ENCODE measurements at places on chromosomes 6 and 20. TPM values are rescaled to one million over a fixed set of nuclear protein-coding genes. Genes with fewer than 3 reads are reported as not detected.

GRCh38 chr6:162267641-162268040 lies 459.9 kb downstream of the PRKN start:
- no peak for DNase-seq

DNA sequence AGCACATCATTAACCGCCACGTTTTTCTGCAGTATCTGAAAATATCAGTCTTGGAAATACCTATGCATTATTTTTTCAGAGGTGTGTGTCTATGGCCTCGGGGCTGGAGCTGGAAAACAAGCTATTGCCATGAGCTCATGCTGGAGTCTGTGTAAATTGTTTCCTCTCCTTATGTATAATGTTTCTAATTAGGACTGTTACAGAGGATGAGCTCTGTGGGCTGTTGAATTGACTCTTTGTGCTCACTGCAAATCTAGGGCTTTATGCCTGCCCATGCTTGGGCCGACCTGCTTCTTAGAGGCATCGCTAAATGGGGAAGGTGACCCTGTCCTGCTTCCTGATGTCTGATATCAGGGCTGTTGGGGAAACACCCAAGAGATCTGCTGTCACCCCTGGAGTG lies 80.8 kb upstream of the SLC22A16 start:
- no peak for DNase-seq

- DNase-seq = no peak
Observed at GRCh38 chr6:63322981-63323380, 3.2 kb upstream of the LGSN start.

DNA sequence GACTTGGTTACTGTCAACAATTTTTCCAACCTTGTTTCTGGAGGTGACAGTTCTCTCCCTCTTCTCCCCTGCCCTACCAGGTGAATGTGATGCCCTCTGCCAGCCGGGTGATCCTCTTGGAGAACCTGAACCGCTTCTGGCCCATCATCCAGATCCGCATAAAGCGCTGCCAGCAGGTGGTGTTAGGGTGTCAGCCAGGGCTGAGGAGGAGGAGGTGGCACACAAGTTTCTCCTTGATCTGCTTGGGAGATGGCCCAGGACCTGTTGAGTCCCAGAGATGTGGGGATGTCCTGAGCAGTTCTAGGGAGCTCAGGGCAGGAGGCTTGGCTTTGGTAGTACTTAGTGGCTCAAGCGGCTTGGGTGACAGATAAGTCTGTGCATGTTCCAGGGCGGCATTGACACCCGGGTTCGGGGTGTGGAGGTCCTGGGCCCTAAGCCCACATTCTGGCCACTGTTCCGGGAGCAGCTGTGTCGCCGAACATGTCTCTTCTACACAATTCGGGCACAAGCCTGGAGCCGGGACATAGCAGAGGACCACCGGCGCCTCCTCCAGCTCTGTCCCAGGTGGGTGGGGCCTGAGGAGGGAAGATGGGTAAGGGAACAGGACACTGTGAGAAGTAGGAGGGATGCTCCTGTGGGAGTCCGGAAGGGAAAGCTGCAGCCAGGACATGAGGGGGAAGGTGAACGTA lies 21.2 kb downstream of the CUL9 start:
- DNase-seq = peak; percentile 35

DNA sequence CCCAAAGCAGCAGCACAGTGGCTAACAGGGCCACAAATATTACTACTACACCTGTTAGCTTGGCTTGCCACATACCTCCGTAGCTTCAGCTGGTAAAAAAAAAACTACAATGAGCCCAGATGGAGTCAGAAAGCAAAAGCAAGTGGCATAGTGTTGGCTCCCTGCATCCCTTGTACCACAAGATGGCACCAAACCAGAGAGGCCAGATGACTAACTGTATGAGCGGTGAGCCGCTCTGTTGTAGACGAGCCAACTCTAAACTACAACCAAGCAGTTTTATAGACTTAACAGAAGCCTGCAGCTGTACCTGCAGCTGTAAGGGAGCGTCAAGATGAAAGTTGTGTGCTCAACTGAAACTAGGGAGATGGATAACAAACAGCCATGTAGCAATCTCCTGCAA lies 84.5 kb upstream of the MCHR2 start:
- DNase-seq = no peak

The PSORS1C2 gene
- total RNA-seq = not detected

The KHDRBS2 gene
- not detected for total RNA-seq

DNA sequence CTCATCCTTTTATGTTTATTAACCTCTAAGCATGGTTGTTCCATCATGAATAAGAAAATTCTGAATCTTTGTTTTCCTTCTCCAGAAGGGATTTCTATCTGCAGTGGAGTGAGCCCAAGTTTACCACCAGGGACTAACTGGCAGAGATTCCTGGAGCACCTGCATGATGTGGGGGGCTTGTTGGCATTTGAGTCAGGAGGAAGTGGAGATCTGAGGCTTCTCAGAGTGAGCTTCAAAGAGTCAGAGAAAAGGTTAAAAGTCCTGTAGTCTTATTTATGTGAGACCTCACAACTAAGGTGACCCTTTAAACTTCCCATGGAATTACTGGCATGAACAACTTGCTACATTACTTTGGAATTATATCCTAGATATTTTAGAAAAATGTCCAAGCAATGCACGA lies 138.1 kb upstream of the SLC24A3 start:
- no peak for DNase-seq

- no peak for DNase-seq
Observed at GRCh38 chr6:39188098-39188450, 41.2 kb downstream of the KCNK5 start.

- DNase-seq = no peak
Observed at GRCh38 chr6:41768545-41769308, 11.0 kb downstream of the FRS3 start.

The MOG gene
- not detected for total RNA-seq

DNA sequence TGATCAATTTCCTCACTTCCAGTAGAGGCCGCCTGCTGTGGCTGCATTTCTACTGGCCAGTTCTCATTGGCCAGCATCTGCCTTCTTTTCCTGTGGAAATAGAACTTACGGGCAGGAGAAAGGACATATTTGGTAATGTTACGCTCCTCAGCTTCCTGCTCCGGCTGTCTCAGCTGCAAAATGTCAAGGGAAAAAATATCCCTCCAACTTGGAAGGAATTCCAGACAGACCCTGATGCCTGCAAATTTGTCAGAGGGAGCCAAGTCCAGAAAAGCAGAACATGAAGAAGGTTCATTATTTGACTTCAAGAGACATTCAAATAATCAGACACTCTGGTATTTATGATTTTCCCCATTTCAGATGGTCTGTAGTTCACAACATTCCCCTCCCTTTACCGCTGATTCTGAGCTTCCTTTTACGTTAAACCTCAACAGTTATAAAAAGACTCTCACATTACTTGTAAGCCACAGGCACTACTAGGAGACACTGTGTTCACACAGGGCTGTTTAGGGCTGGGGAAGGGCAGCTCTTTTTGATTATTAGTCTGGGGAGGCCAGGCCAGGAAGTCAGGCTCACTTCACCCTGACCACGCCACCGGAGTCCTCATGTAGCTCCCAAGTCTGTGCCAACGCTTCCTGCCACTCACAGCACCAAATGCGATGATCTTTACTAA lies 179.6 kb upstream of the CCN2 start:
- DNase-seq = no peak

DNA sequence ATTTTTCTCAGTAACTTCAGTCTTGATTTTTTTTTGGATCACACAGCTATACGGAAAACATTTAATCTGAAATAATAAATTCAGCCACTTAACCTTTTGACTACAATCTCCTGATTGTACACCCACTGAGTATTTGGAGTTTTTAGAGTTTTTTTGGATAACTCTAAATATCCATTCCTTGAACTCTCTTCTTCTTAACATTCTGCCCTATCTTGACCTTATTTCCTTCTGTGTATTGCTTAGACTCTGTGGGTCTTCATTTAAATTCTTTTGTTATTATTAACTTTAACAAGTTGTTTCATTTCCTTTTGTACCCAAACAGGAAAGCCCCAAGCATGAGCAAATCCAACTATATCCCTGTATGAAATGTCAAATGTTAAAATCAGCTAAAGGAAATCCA lies 170.2 kb upstream of the PTCHD4 start:
- no peak for DNase-seq

DNA sequence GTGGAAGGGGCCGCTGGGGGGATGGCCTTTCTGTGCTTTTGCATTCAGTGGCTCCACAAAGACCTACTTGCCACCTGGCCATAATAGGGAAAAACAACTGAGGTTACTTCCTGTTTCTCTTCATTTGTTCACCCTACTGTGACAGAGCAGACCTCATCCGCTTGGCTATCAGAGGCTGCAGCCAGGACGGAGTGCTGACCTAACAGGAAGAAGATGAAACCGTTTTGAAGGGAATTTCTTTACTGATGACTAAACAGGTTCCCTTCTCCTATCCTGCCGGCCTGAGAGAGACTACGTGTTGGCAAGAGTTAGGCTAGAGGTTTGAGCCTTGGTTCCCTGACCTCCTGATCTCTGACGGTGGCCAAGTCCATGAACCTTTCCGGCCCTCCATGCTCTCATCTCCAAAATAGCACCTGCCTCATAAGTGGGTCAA lies 21.3 kb downstream of the PRR18 start:
- DNase-seq = no peak

- no peak for DNase-seq
Observed at GRCh38 chr20:62897666-62898065, 28.6 kb downstream of the DIDO1 start.

DNA sequence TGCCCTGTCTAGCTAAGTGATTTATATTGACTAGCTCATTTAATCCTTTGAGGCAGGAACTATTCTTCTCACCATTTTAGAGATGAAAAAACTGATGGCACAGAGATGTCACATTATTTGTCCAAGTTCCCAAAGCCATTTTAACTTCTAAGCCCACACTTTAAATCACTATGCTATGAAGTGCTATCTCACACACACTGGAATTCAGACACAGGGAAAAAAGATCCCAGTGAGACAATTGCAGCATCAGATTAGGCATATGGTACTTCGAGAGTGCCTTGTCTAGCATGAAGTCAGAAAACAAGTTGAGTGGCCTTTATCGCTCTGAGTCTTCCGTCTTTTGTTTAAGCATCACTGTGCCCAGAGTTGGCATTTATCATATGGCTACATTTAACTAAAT lies 54.1 kb upstream of the PDE7B start:
- no peak for DNase-seq

- DNase-seq = no peak
Observed at GRCh38 chr6:166237617-166238016, 70.0 kb upstream of the TBXT start.

- DNase-seq = peak; percentile 20
Observed at GRCh38 chr20:59583428-59584277, 20.7 kb upstream of the PHACTR3 start.

The COX7A2 gene
- total RNA-seq = 204 TPM

DNA sequence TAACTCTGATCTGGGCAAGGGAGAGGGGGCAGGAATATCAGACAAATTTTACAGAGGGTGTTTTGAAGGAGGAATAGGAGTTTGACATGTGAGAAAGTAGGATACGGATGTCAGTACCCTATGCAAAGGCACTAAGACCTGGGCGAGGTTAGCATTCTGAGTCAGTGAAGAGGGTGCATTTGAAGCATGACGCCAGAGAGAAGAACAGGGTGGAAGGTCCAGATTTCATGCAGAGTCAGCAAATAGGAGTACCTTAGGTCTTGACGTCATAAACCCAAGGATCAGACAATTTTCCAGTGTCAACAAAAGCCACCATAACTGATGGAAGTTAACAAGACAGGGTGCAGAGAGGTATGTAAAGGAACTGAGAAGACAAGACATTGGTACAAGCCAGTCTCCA lies 839.2 kb downstream of the KIF16B start:
- DNase-seq = no peak

- DNase-seq = no peak
Observed at GRCh38 chr6:48990739-48991138, 472.3 kb downstream of the MMUT start.

GRCh38 chr20:41600926-41601631 lies 17.1 kb downstream of the CHD6 start:
- DNase-seq = no peak

DNA sequence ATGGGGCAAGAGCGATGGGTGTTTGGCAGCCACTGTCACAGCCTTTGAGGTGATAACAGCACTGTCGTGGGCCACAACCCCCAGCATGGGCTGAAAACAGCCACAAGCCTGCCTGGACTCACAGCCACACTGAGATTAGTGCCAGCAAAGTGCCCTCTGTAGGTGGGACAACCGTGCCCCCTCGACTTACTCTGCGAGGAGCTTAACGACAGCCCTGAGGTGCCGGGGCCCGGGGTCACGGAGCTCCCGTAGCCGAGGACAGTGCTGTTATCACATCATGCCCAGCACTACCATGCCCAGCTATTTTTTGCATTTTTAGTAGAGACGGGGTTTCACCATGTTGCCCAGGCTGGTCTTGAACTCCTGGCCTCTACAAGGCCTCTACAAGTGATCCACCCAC lies 36.6 kb downstream of the SUMO4 start:
- no peak for DNase-seq

DNA sequence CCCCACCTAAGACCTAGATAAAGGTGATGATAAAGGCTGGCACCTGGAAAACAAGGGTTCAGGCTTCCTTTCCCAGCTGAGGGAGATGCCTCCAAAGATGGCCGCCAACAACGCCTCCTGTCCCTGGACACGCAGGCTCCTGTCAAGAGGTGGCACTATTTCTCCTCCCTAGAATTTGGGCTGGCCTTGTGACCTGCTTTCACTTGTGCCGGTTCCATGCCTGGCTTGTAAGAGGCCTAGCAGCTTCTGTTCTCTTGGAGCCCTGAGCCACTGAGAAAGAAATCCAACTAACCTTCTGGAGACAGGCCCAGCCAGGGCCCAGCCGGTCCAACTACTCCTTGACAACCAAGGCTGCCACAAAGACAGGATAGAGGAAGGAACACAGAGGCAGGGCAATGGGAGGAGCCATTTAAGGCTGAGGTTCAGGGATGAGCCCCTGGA lies 60.2 kb upstream of the RALY start:
- DNase-seq = peak; percentile 71

DNA sequence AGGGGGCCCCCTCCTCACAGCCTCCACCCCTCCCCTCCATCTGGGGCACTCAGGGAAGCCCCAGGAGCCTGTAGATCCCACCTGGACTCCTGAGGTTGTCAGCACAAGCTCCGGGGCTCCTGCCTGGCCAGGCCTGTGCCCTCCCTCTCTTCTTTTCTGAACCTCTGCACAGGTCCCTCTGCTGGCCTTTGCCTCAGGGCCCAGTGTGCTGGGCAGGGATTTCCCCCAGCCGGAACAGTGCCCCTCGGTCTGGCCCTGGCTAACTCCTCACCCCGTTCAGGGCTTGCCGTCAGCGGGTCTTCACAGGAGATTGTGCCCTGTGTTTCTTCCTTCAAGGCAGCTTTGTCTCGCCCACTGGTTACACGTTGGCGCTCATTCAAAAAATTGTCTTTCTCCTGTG lies 64.9 kb downstream of the SYNDIG1 start:
- DNase-seq = no peak

GRCh38 chr6:139650941-139651340 lies 276.5 kb upstream of the CITED2 start:
- DNase-seq = no peak

Measured in breast epithelium (tissue), 4 donors.